ENCODE measurements at places on chromosomes 4 and X.

DNA sequence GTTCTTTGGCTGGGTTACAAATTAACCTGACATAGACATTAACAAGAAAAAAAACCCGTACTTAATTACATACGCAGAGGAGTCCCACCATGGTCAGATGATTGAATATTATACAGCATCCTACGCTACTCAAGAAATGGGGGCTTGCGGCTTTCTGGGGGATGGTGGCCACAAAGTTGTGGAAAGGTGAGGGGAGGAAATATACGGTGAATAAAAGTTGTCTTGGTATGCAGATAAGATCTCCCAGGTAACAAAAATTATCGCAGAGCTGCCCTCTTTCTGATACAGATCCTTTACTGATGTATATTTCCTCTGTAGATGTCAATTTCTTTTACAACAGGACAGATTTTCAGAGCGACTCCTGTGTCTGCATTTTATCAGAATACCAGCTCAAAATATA, 890 bp downstream of the DCAF16 start:
- DNase-seq = no peak

- DNase-seq = no peak
Observed at GRCh38 chr4:81454499-81454898, 17.2 kb downstream of the RASGEF1B start.

DNA sequence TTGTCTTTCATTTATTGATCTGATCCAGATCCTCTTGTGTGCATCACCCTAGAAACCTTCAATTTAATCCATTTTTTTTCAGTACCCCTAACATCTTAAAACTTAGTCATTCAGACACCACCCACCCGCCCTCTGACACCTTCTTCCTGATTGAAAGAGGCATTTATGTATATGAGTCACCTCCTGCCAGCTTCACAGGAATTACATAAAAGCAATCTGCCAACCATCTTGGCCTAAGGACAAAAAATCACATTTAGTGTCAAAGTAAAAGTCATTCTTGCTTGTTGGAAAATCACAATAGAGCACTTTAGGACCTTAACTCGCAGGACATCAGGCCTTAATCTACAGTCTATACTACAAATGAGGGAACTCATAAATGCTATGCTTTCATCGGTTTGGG, 52.1 kb downstream of the NDST3 start:
- DNase-seq = peak; percentile 56

DNA sequence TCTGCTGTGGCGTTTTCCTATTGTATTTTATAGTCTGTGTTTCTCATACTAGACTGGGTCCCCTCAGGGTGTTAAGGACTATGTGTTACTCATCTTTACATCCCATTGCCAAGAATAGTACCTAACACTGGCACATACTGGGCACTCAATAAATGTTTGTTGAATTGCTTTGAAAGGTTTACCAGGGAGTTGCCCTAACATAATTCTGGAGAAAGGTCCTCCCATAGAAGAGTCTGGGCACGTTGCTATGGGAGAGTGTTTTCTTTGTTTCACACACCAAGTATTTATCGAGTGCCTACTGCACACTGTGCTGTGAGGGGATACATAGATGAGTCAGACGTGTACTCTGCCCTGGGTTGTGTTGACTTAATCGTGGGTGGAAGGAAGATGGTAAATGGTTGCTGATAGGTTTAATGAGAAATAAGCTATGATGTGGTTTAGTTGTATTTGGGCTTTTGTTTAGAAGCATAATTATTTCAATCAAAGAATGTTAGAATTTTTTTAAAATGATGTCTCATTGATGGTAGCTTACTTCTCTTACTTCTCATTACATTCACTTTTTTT, 42.9 kb downstream of the AFF1 start:
- DNase-seq = peak; percentile 96

DNA sequence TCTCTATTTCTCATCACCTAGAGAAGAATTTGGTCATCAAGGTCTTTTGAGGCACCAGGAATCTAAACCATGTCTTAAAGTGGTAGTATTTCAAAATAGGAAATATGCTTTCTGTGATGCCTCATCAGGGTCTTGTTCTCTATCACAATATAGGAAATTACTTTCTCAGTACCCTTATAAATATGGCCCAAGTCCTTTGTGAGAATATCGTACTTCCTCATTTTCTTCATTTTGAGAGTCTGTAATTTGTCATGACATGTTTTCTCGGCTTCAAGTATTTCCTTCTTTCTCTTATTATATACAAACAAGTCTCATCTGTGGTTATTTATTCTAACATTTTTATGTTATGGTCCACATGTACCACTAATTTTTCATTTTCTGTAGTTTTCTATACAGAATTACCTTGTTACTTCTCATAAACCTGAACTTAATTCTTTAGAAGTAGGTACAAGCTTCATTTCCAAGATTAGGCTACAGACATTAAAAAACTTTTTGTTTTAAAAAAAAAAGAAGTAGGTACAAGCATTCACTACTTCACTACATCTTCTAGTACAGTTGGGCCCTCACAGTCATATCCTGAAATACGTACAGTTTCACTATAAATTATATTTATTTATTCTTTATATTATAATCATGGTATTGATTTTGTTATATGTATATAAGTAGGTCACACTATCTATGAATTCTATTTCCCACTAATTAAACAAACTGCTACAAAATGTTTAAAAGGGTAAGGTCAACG, 54.4 kb downstream of the KLHL13 start:
- no peak for DNase-seq

DNA sequence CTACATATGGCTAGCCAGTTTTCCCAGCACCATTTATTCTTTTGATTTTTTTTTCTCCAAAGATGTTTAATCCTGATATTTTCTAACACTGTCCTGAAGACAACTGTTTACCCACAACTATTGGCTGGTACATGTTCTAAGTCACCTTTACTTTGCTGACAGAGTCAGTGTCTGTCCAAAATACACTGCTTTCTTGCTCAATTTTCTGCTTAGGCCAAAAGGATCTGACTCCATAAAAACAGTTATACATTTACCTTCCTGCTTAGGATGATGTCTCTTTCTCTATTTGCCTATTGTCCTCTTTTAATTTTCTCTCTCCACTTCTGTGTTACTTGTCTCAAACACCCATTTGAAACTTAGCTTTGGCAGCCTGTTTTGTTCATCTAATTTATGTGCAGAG, 3.2 kb downstream of the ADH1C start:
- DNase-seq = no peak

GRCh38 chr4:76972306-76972705, 22.8 kb downstream of the SEPTIN11 start:
- DNase-seq = no peak

DNA sequence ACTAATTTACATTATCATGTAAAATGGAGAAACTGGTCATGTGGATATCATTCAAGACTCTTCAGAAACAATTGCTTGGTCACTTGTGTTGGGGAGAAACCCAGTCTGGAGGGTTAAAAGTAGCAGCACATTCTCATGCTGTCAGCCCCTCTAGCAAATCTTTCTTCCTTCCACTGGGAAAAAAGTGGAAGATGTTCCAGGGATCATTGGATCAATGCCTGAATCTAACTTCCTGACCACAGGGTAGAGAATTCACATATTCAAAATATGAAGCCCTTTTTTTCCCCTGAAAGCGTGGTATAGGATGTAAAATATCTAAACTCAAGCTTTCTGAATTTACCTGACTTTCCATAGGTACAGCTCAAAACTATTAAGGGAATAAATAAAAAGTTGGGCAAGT, 98.0 kb downstream of the CXCL13 start:
- DNase-seq = no peak

- DNase-seq = no peak
Observed at GRCh38 chrX:6151971-6152370, 76.7 kb downstream of the NLGN4X start.

- DNase-seq = no peak
Observed at GRCh38 chr4:81486502-81486901, 14.8 kb upstream of the RASGEF1B start.

- DNase-seq = no peak
Observed at GRCh38 chr4:184848510-184848909, 22.7 kb upstream of the ACSL1 start.

DNA sequence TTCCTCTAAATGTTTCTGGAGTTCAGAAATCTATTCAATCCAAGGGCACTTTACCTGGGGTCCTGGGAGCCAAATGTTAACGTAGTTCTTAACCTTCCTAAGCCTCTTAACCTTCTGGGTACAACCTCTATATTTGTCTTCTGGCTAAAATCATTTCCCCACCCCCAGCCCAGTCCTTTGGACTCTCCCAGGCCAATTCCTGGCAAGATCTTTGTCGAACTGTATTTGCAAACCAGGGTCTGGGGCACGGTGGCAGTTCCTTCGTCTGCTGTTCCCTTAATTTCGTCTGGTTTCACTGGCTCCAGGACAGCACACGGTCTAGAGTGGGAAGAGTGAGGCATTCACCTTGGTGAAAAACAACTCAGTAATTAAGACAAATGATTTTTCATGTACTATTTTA, 811 bp upstream of the SLC25A5 start:
- no peak for DNase-seq

GRCh38 chrX:67545036-67545821, 1.4 kb downstream of the AR start:
- no peak for DNase-seq

GRCh38 chr4:80507077-80507476, 171.5 kb downstream of the CFAP299 start:
- DNase-seq = no peak

- no peak for DNase-seq
Observed at GRCh38 chr4:99033956-99034355, 38.4 kb downstream of the METAP1 start.

- no peak for DNase-seq
Observed at GRCh38 chr4:100790836-100791615, 273.2 kb upstream of the EMCN start.

GRCh38 chr4:7427831-7428260, 6.9 kb downstream of the PSAPL1 start:
- DNase-seq = no peak

DNA sequence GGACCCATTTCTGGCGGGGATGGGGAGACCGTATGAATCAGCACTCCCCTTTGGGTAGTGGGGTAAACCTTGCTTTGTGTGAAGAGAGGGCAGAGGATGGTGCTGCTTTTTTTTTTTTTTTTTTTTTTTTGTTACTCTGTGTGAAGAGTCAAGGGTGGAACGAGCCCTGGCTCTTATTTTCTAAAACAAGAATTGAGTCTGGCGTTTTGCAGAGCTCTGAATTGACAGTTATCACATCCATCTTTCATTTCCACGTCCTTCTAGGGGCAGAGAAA, 1.2 kb downstream of the SLAIN2 start:
- DNase-seq = no peak

DNA sequence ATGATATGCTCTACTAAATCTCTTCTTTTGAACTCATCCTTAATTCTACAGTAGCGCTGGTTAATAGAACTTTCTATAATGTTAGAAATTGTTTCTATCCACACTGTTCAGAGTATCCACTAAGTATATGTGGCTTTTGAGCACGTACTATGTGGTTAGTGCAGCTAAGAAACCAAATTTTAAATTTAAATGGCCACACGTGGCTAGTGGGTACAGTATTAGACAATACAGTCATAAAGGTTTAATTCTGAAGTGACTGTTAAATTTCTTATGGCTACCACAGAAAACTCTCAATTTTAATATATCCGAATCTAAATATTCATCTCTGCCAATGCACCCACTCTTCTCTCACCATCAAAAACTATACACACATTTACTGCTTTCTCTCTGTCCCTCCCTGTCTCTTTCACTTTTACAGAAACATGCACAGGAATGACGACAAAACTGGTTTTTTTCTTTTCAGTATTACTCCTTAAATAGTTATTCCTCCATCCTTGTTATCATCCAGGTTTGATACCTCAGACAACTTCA, 583.9 kb downstream of the KCTD8 start:
- DNase-seq = no peak

GRCh38 chr4:111066887-111067286, 444.0 kb upstream of the PITX2 start:
- no peak for DNase-seq

- no peak for DNase-seq
Observed at GRCh38 chr4:136088211-136088867, 1444.0 kb downstream of the PCDH18 start.

DNA sequence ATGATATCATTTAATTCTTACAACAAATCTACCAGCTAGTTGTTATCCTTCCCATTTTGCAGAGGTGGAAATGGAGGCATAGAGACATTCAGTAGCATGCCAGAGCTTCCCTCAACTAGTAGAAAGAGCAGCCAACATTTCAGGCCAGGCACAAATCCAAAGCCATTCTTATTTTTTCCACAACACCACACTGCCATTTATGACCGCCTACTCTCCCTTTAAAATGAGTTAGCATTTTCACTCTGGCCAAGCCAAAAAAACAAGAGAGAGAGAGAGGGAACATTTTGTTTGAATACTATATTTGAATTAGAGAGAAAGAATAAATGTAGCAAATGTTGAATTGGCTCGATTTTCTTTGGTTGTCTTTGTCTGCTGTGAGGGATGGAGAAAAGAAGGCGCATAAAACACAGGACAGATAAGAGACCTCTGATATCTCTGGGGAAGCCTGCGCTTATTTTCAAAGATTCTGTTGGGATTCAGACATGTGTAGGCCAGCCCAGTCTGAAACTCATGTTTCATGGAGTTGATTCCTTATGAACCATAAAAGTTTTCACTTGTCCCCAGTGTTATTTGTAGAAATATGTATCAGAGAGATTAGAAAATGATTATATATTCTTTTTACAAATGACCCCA, 265.7 kb downstream of the RAB28 start:
- DNase-seq = no peak

DNA sequence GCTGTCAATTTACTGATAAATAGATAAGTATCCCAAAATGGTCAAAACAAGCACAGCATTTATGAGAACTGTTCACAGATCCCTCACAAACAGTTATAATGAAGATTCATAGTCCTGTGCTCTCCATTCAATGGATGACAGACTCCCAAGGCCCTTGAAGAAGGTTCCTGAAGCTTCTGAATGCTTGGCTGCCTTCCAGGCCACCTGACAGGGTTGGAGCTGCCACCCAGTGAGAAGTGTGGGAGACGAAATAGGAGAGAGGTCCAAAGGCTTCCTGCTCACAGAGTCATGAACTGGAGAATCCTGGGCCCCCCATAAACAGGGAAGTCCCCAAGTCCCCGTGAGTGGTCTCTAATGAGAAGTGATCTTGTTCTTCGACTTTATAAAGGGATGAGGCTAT, 26.0 kb upstream of the ANXA3 start:
- DNase-seq = no peak

- peak; percentile 69 for DNase-seq
Observed at GRCh38 chr4:153222707-153223426, 18.6 kb downstream of the TRIM2 start.

- DNase-seq = no peak
Observed at GRCh38 chr4:128825226-128825625, 15.7 kb downstream of the JADE1 start.

GRCh38 chr4:52507774-52508173, 151.3 kb downstream of the USP46 start:
- DNase-seq = no peak

Data from dermis microvascular lymphatic vessel endothelial cell (primary cell).